Stimulated activated CD8-positive, alpha-beta memory T cell treated with anti-CD3 and anti-CD28 coated beads, Interleukin-2, amount 100 ng/mL, for 48 hours (primary cell): ENCODE measurements at places on chromosomes 6 and 20.
A peak's percentile ranks its signal among the peaks of the same experiment; 100 is the strongest.

DNA sequence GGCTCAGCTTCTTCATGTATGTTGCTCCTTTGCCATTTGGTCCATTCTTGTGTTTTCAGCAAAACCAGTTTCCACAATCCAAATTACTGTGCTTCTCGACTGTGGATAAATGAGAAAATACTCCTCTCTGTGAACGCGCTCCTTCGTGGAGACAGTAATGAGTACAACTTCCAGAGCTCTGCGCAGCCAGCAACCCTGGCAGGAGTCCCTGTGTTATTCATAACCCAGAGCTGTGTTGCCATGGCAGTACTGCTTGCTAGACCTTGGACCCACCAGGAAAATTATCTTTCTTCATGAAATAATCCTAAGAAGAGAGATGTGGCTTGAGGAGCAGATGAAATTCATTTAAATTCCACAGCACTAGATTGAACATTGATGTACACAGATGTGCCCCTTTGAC, 73.7 kb downstream of the SLC22A3 start:
- no peak for DNase-seq

DNA sequence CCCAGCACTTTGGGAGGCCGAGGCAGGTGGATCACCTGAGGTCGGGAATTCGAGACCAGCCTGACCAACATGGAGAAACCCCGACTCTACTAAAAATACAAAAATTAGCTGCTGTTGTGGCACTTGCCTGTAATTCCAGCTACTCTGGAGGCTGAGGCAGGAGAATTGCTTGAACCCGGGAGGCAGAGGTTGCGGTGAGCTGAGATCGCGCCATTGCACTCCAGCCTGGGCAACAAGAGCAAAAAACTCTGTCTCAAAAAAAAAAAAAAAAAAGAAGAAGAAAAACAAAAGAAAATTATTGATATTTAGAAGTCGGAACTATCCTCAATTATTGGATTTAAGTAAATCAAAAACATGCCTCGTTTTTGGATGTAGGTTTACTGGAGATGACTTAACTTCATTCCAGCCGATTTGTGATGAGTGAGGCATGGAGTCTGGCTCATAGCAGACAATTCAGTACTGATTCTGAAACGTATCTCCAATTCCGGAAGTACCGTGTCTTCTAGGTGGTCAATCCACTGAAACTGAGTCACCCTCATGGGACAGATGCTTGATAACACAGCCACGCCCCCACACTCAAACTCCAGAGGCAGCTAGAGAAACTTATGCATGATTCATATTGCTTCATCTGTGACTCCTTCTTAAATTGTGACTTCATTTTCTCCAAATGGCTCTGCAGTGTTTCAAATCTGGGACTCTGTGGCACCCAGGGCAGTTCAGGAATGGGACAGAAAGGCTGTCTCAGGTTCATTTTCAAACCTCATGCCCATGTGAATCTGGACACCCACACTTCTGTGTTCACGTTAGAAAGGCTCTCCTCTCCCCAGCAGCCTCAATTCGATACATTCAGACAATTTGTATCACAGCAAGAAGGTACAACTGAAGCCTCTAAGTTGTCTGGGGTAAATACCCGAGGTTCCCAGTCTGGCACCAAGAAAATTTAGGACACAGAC, 110.4 kb upstream of the ARMC2 start:
- peak; percentile 46 for DNase-seq

- no peak for DNase-seq
These were observed 511.7 kb upstream of the NOX3 start for GRCh38 chr6:155967322-155967721.

- no peak for DNase-seq
These were observed 219.8 kb upstream of the UFL1 start for GRCh38 chr6:96301781-96302180.

- peak; percentile 54 for DNase-seq
These were observed at the start of gene ITPR3 for GRCh38 chr6:33620856-33621710. TSS of gene ITPR3 (plus strand) at chr6:33621322. CDS start at chr6:33621603, 281 bp downstream.

- DNase-seq = peak; percentile 39
These were observed 1.6 kb upstream of the DBNDD2 start for GRCh38 chr20:45406260-45407066.
